ENCODE measurements at places on chromosomes 13 and 19.
A peak's percentile ranks its signal among the peaks of the same experiment; 100 is the strongest.

DNA sequence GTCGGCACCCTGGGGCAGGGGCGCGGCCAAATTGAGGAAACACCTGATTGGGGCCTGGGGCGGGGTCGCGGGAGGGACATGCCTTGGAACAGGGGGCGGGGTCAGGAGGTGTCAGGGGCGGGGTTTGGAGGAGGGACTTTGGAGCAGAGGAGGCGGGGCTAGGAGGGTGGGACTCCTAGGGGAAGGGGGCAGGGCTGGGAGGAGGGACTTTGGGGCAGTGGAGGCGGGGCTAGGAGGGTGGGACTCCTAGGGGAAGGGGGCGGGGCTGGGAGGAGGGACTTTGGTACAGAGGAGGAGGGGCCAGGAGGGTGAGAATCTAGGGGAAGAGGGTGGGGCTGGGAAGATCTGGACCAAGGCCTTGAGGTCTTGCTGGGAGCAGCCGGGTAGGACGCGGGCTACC is 21.9 kb downstream of the GRIN2D start:
- peak; percentile 51 for DNase-seq

DNA sequence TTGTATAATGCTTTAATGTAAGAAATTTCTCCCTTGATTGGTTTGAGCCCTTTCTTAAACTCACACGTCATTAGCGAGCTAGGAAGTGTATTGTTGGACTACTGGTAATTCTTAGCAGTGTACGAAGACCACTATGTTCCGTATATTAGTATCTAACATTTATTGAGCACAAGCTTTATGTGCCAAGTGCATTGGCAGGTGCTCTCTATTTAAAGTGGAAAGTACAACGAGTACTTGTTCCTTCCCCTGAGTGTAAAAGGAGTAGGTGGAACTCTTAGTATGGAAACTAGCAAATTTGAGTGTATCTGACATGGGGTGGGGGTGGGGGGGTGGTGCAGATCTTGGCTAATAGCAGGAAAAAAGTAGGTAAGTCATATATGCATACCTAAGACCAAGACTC is 594.7 kb downstream of the FGF9 start:
- DNase-seq, result no peak

GRCh38 chr13:68851026-68851425 is 1256.6 kb upstream of the ATXN8OS start:
- no peak for DNase-seq

- no peak for DNase-seq
Observed at GRCh38 chr19:17243830-17244617, 1.7 kb downstream of the NR2F6 start.

DNA sequence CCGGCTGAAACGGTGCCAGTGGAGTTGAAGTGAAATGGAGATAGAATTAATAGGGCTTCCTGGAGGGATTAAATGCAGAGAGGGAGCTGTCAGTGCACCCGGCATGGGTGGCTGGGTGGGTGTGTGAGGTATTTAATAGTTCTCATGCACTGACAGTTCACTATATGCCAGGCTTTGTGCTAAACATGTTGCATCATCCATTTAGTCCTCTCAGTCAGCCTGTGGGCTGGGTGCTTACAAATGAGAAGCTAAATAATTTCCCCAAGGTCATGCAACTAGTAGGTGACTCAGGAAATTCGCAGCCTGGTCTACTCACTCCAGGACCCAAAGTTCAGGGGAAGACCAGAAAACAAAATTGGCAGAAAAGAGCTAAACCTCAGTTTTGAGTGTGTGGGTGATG is 63.5 kb upstream of the SPATA13 start:
- DNase-seq, result no peak

- peak; percentile 14 for DNase-seq
Observed at GRCh38 chr19:53424968-53425597, 6.7 kb upstream of the ZNF761 start.

Data from NCI-H774 (cell line).